Left ventricle myocardium inferior (tissue), 1 donor: ENCODE measurements at places on chromosomes 16 and 17. TPM values are rescaled to one million over a fixed set of nuclear protein-coding genes. Genes with fewer than 3 reads are reported as not detected.

The TAT gene
- total RNA-seq = not detected

DNA sequence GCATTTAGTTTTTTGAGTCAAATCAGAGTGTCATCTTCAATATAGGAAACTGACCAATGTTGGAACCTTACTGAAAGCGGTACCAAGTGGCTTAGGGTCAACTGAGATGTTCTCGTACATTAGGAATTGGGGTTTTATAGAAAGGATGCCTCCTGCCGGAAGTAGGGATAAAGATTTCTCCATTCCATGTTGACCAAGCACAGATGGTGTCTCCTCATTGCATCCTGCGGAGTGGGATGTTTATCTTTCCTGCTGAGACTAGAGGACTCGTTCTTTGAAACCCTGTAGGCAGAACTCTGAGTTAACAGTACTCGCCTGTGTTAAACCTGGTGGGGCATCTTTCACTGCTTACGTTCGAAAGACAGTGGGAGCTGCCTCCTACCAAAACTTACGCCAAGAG is 1.4 kb downstream of the SHISA6 start:
- no peak for DNase-seq

- no peak for DNase-seq
Measured at GRCh38 chr16:52283018-52283417, 263.9 kb downstream of the TOX3 start.

- DNase-seq = no peak
Measured at GRCh38 chr17:1183171-1183873, 3.5 kb upstream of the ABR start.

GRCh38 chr16:72511171-72511570 is 339.2 kb upstream of the PMFBP1 start:
- no peak for DNase-seq

DNA sequence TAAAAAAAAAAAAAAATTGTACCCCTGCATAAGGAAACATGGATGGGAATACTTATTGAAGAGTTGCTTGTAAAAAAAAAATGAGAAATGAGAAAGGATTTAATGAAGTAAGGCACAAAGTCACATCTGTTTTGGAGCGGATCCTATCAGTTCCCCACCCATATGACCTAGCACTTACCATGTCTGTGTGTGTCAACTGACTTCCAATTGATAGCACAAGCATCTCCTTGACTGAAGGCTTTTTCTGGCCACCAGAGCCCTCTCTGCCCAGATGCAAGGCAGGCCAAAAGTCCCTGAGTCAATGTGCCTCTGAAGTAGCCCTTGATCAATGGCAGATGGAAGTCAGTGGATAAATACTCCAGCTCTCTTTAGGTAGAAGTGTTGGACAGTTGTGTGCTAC is 13.4 kb upstream of the NLK start:
- DNase-seq = no peak

- no peak for DNase-seq
Measured at GRCh38 chr17:5508810-5509209, 22.4 kb downstream of the MIS12 start.
